ENCODE measurements at places on chromosomes 2 and 18. TPM values are rescaled to one million over a fixed set of nuclear protein-coding genes. Genes with fewer than 3 reads are reported as not detected.

GRCh38 chr2:106296182-106296815 lies 102.2 kb upstream of the UXS1 start:
- no peak for DNase-seq

Gene DSG4
- total RNA-seq: not detected

GRCh38 chr2:65922794-65923193 lies 490.4 kb upstream of the SPRED2 start:
- no peak for DNase-seq

- DNase-seq: no peak
These were observed 697.5 kb downstream of the TMEM182 start for GRCh38 chr2:103459283-103459682.

Gene TDRD15
- total RNA-seq: not detected

DNA sequence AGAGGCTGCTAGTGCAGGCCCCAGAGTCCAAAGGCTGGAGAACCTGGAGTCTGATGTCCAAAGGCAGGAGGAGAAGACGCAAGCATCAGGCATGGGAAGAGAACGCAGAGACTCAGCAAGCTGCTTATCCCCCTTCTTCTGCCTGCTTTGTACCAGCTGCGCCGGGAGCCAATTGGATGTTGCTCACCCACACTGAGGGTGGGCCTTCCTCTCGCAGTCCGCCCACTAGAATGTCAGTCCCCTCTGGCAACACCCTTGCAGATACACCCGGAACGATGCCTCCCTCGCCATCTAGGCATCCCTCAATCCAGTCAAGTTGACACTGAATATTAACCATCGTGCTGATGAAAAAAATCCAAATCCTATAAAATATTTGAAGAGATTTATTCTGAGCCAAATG lies 141.6 kb downstream of the TWIST2 start:
- no peak for DNase-seq

DNA sequence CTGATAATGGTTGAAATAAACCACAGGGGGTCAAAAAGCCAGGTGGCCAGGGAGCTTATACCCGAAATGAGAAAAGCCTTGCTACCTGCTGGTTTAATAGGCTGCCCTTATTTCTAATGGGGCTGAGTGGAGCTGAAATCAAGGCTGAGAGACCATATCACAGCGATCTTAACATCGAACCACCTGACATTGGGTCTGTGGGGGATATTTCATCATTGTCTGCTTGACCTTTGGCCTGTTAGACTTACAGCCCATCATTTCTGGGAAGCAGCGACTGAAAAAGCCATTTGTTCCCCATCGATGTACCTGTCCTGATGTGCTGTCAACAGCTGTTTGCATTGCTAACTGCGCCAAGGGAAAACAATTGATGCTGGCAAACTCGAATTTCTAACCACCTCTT lies 199.7 kb upstream of the SLC14A2 start:
- no peak for DNase-seq

Gene WDR12
- total RNA-seq: 67.3 TPM

- DNase-seq: no peak
These were observed 528 bp upstream of the ATG16L1 start for GRCh38 chr2:233250985-233251305.

GRCh38 chr2:167756446-167756845 lies 490.9 kb downstream of the STK39 start:
- DNase-seq: peak; percentile 42

- DNase-seq: no peak
These were observed 164.5 kb upstream of the GLI2 start for GRCh38 chr2:120571015-120571728.

Gene CABYR
- total RNA-seq: 16.3 TPM

GRCh38 chr2:97693476-97693875 lies 19.9 kb upstream of the ZAP70 start:
- DNase-seq: peak; percentile 39

DNA sequence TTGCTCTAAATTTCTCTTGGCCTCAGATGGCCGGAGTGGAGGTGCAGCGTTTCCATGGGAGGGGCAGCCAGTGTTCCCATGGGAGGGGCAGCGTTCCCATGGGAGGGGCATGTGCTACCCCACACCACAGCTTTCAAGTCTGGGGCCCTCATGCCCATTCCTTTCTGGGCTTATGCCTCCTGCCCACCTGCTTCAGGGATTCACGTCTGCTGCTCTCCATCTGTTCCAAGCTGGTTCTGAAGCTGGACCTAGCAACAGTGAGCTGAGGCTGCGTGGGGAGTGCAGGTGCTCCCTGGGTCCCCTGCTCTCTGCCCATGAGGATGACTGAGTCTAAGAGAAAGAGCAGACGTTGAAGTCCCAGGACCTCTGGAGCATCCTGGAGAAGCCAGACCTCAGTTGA lies 243.1 kb upstream of the PXDN start:
- DNase-seq: no peak

- no peak for DNase-seq
These were observed 33.5 kb upstream of the CD226 start for GRCh38 chr18:69980982-69981804.

Gene UGT1A3
- total RNA-seq: not detected

Gene CRYBA2
- total RNA-seq: not detected

DNA sequence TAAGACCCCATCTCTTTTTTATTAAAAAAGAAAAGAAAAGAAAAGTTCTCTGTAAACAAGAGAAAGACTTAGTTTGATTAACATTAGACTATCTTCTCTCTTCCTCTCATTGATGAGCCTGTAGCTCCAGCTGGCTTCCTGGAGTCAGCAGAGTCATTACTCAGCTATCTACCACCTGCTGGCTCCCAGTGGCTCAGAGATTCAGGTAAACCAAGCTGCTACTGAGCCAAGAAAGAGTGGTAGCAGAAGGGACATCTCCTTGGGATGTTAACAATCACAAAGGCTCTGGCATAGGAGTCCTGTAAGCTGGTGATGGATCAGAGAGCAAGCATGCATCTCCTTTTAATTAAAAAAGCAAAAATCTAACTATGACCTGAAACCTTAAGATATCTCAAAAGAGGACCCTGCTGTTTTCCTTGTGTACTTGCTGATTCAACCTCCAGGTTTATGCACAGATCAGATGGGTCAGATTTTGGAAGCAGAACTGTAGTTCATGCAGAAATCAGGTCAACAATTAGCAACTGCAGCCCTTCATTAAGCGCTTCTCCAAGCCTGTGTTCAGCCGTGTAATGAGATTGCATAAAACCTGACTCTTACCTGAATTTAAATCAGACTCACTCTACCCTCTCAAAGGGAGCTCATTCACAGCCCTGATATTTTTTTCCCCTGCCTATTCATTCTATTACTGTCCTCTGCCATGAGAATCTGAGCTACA lies 225.8 kb downstream of the RNF152 start:
- no peak for DNase-seq

Gene RUFY4
- total RNA-seq: not detected

GRCh38 chr2:193201583-193201982 lies 1006.9 kb upstream of the TMEFF2 start:
- no peak for DNase-seq

GRCh38 chr2:73212448-73213176 lies 1.4 kb upstream of the SMYD5 start:
- DNase-seq: peak; percentile 63

DNA sequence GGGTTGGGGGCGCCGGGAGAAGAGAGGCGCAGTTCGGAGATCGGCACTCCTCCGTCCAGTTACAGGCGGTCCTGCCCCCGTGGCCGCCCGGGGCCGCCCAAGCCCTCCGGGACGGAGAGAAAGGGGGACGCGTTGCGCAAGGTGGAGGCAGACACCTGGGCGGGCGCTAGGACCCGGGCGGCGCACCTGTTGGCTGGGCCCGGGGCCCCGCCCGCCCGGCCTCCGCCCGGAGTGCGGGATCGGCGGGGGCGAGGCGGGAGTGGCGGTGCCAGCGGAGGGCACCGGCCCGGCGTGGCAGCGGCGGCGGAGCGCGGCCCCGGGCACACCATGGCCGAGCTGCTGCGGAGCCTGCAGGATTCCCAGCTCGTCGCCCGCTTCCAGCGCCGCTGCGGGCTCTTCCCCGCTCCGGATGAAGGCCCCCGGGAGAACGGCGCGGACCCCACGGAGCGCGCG lies at the start of gene SGPP2:
TSS of gene SGPP2 (plus strand) at position 268 of the 453 bp plus-strand sequence. CDS start at position 328, 60 bp downstream.
- no peak for DNase-seq

DNA sequence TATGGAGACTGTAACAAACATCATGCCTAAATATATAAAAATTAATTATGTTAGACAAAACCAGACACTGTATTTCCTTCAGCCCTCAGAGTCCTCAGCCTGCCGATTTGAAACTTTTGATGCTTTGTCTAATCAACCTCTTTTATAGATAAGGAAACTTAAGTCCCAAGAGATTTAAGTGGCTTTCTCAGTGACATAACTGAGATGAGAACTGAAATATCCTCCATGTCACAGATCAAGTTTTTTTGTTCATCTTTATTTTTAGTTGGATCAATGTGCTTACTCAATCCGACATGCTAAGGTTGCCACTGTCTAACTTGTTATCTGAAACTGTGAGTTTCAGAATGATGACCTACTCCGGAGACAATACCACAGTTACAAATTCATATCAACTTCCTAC lies 72.3 kb downstream of the BARD1 start:
- DNase-seq: no peak

Gene SP140
- total RNA-seq: 0.65 TPM

GRCh38 chr18:13173578-13174145 lies 44.9 kb upstream of the LDLRAD4 start:
- DNase-seq: no peak

DNA sequence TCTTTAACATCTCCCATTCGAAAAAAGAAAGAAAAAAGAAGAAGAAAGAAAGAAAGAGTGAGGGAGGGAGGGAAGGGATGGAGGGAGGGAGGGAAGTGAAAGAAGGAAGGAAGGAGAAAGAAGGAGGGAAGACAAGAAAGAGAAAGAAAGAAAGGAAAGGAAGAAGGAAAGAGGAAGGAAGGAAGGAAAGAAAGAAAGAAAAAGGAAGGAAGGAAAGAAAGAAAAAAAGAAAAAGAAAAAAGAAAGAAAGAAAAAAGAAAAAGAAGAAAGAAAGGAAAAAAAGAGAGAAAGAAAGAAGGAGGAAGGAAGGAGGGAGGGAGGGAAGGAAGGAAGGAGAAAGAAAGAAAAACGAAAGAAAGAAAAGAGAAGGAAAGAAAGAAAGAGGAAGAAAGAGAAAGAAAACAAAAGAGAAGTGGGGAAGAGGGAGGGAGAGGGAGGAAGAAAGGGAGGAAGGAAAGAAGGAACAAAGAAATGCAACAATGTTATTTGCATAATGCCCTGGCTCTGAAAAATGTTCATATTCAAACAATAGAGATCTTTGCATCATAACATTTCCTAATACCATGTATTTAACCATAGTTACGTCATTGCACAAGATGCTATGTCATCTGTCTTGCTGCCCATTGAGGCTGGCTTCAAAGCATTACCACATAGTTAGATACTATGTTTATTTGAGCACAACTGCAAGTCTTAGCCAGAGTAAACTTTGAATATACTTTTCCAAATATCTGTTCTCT lies 550.6 kb downstream of the DSC3 start:
- no peak for DNase-seq

Gene RGPD3
- 0.21 TPM for total RNA-seq

Gene CMPK2
- 12.7 TPM for total RNA-seq

GRCh38 chr2:190126798-190127197 lies 64.3 kb upstream of the MSTN start:
- no peak for DNase-seq

GRCh38 chr18:62939433-62939832 lies 224.1 kb downstream of the PHLPP1 start:
- no peak for DNase-seq

- no peak for DNase-seq
These were observed 40.4 kb downstream of the KIDINS220 start for GRCh38 chr2:8796878-8797550.

Measured in A172 (cell line).